Endothelial cell of umbilical vein (primary cell): ENCODE measurements at places on chromosomes 13 and 19. TPM values are rescaled to one million over a fixed set of nuclear protein-coding genes. Genes with fewer than 3 reads are reported as not detected.

GRCh38 chr13:52711286-52711685 lies 28.3 kb downstream of the CNMD start:
- H3K27me3 ChIP-seq, result peaks cover 3% of the 10 kb centered on the region
- H3K36me3 ChIP-seq, result no peaks in the 10 kb centered on the region
- no peak for DNase-seq
- no peak overlapping the region for H3K4me3 ChIP-seq
- H3K27ac ChIP-seq, result no peak overlapping the region

DNA sequence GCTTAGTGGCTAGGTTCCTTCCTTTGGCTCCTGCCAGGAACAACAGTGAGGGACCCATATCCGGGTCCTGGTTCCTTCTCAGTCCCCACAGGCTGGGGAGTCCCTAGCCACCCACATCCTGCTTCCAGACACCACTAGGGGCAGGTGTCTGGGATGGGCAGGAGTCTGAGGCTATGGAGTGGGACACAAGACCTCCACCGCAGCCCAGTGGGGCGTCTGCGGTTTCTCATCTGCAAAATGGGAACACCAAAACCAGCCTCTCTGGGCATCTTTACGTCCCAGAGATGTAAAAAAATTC lies 879 bp upstream of the FCGBP start:
- H3K27me3 ChIP-seq, result no peaks in the 10 kb centered on the region
- H3K4me1 ChIP-seq, result no peaks in the 10 kb centered on the region
- no peaks in the 10 kb centered on the region for H3K36me3 ChIP-seq
- H3K4me3 ChIP-seq, result no peak overlapping the region

DNA sequence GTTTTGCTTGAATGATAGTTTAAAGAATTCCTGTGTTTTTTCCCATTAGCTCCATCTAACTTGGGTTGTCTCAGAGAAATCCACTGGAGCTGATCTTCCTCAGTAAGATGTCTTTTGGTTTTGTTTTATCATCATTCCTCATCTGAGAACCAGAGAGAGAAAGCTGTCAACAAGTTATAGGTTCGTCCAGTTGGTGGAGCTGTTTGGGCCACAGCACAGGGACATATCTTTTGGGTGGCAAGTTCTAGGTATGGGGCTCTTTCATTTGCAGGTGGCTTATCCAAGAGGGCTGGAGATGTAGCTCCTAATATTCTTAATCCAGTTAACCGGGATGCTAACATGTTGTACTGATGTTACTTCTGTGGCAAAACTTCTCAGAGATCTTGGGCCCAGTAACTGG lies 174.2 kb downstream of the KCNRG start:
- H3K27me3 ChIP-seq, result no peaks in the 10 kb centered on the region
- no peak overlapping the region for H3K4me3 ChIP-seq
- no peaks in the 10 kb centered on the region for H3K36me3 ChIP-seq

- DNase-seq, result peak; percentile 77
- no peaks in the 10 kb centered on the region for H3K27me3 ChIP-seq
- no peak overlapping the region for H3K4me3 ChIP-seq
- H3K4me1 ChIP-seq, result peaks cover 39% of the 10 kb centered on the region
Measured at GRCh38 chr13:80957019-80957655, 616.2 kb upstream of the SPRY2 start.

GRCh38 chr19:296476-297225 lies 5.4 kb upstream of the PLPP2 start:
- peaks cover 16% of the 10 kb centered on the region for H3K27me3 ChIP-seq
- H3K27ac ChIP-seq, result no peak overlapping the region
- no peaks in the 10 kb centered on the region for H3K36me3 ChIP-seq

- H3K4me1 ChIP-seq, result no peaks in the 10 kb centered on the region
- no peaks in the 10 kb centered on the region for H3K27me3 ChIP-seq
- DNase-seq, result no peak
- no peaks in the 10 kb centered on the region for H3K36me3 ChIP-seq
- no peak overlapping the region for H3K27ac ChIP-seq
Measured at GRCh38 chr19:33257828-33258227, 32.2 kb upstream of the SLC7A10 start.

DNA sequence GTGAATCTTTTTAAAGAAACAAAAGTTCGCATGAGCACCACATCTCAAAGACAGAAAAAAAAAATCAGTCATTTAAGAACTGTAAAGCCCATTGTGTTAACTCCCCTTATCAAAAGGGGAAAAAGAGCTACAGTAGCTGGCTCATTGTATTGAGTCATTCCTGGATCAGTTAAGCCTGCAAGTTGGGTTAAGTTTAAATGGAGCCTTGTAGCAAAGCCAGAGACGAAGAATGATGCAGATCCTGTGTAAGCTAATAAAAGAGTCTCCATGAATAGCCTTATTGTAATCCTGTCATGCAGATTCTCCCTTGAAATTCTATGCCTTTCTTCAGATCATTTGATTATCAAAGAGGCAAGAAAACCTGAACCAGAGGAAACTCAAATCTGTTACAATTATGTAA lies 83.8 kb downstream of the CRYL1 start:
- H3K27ac ChIP-seq, result no peak overlapping the region
- H3K36me3 ChIP-seq, result no peaks in the 10 kb centered on the region
- DNase-seq, result no peak

The GPC5 gene
- total RNA-seq, result 0.97 and 1.7 TPM in 2 replicates

DNA sequence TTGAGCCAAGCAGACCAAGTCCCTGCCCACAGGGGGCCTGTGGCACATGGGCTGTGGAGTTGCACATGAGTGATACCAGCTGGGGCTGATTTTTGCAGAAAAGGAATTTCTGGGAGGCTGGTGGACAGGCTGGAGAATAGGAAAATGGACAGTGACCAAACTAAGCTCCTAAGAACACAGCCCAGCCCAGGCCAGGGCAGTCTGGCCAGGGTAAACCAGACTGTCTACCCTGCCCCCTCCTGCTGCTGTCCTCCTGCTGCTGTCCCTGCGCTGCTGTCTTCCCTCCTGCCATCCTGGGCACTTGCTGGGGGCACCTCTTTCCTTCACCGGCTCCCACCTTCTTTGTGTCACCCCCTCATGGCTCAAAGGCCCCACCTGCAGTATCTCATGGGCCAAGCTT lies 219.2 kb downstream of the ZIC5 start:
- no peak overlapping the region for H3K4me3 ChIP-seq
- DNase-seq, result no peak
- H3K27me3 ChIP-seq, result no peaks in the 10 kb centered on the region
- no peak overlapping the region for H3K27ac ChIP-seq
- H3K4me1 ChIP-seq, result no peaks in the 10 kb centered on the region

The SLC6A16 gene
- total RNA-seq, result 1.6 and 3.6 TPM in 2 replicates

GRCh38 chr13:78598966-78599644 lies 4.2 kb downstream of the POU4F1 start:
- peaks cover 6% of the 10 kb centered on the region for H3K4me1 ChIP-seq
- no peak for DNase-seq
- no peaks in the 10 kb centered on the region for H3K36me3 ChIP-seq
- no peak overlapping the region for H3K27ac ChIP-seq
- no peak overlapping the region for H3K4me3 ChIP-seq

- no peaks in the 10 kb centered on the region for H3K4me1 ChIP-seq
- no peak for DNase-seq
- no peaks in the 10 kb centered on the region for H3K36me3 ChIP-seq
- H3K27ac ChIP-seq, result no peak overlapping the region
- no peaks in the 10 kb centered on the region for H3K27me3 ChIP-seq
Measured at GRCh38 chr19:29404951-29405727, 120.7 kb upstream of the VSTM2B start.

DNA sequence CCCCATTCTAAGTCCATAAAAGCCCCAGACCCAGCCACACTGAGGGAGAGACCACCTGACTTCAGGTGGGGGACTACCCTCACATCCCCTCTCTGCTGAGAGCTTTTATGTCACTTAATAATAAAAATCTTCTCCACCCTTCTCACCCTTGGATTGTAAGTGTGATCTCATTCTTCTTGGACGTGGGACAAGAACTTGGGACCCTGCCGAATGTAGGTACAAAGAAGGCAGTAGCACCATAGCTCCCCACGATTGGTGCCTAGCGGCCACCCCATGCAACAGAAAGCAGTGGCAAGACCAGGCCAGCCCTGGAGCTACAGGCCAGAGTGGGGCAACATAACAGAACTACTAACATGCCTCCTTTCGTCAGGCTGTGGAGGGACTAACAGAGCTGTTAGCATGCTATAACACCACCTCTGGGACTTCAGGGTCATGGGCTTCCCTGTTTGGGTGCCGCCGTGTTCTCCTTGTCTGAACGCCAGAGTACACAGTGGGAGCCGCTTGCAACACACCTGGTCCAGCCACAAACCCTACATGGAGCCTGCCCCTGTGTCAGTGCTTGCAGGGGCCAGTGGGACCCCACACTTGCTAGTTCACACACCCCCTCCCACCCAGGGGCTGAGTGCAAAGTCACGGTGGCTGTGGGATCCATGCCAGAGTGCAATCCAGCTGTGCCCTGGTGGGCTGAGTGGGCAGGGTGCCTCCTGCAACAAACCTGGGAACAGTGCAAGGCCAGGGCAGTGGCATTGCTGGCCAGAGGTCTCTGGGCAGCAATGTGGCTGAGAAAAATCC lies 5.2 kb upstream of the FBXO17 start:
- no peaks in the 10 kb centered on the region for H3K27me3 ChIP-seq
- H3K36me3 ChIP-seq, result no peaks in the 10 kb centered on the region
- H3K4me3 ChIP-seq, result no peak overlapping the region
- peaks cover 7% of the 10 kb centered on the region for H3K4me1 ChIP-seq
- DNase-seq, result no peak

- no peaks in the 10 kb centered on the region for H3K4me1 ChIP-seq
- H3K27me3 ChIP-seq, result no peaks in the 10 kb centered on the region
- H3K36me3 ChIP-seq, result no peaks in the 10 kb centered on the region
- H3K27ac ChIP-seq, result no peak overlapping the region
Measured at GRCh38 chr13:64397701-64398100, 2832.4 kb downstream of the PCDH9 start.

The UBE2L5 gene
- total RNA-seq, result not detected in 2 replicates

- no peaks in the 10 kb centered on the region for H3K4me1 ChIP-seq
- H3K36me3 ChIP-seq, result no peaks in the 10 kb centered on the region
- DNase-seq, result no peak
- no peaks in the 10 kb centered on the region for H3K27me3 ChIP-seq
- H3K27ac ChIP-seq, result no peak overlapping the region
Measured at GRCh38 chr19:31535691-31536460, 186.6 kb upstream of the TSHZ3 start.

DNA sequence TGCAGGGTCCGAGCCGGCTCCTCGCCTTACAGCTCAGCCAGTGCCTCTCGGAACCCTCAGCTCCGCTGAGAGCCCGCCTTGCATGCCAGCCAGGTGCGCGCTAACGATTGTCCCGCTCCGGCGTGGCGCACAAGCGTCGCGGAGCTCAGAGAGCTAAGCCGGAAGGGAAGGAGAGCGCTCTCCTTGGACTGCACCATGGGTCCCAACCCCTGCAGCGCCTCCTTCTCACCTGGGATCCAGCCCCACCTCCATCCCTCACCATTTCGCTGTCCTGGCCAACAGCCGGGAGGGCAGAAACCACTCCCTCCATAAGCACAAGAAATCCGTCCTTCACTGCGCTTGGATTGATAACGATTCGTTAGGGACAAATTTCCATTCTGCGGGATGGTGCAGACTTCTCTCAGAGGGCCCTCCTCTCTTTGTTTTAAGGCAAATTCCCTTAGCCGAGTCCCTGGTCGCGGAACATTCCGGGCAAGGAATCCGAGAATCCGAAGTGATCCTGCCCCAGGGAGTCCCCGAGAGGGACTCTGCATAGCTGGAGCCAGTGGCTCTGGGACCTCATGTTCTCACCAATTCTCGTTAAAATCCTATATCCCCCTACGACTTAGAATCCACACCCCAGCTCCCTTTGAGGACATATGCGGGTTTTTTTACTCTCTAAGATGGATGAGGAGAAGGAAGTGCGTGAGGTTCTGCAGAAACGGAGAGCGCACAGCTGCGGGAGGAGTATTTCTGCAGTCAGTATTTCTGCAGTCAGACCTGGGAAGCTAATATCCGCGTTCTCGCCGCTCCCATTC lies 2.8 kb downstream of the GSX1 start:
- H3K27ac ChIP-seq, result no peak overlapping the region
- no peak for DNase-seq
- H3K27me3 ChIP-seq, result peaks cover 91% of the 10 kb centered on the region
- no peak overlapping the region for H3K4me3 ChIP-seq
- H3K36me3 ChIP-seq, result no peaks in the 10 kb centered on the region
- H3K4me1 ChIP-seq, result no peaks in the 10 kb centered on the region

DNA sequence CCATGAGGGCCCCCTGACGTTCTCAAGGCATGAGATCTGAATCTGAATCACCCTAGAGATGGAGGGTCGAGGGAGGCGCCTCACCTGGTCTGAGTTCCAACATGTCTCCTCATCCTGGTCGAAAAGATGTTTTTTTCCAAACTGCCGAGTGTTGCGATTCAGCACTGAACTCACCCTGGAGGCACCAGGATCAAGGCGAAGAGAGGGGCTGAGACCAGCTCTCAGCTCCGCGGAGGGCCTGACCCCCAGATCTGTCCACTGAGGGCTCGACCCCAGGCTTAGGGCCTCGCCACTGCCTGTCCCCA lies 555 bp downstream of the NR2C2AP start:
- H3K27me3 ChIP-seq, result no peaks in the 10 kb centered on the region
- peaks cover 18% of the 10 kb centered on the region for H3K36me3 ChIP-seq
- DNase-seq, result no peak
- peak overlapping the region; percentile 19 for H3K27ac ChIP-seq
- peak overlapping the region; percentile 59 for H3K4me3 ChIP-seq
- peaks cover 6% of the 10 kb centered on the region for H3K4me1 ChIP-seq

GRCh38 chr19:47741544-47742140 lies 3.7 kb upstream of the NOP53 start:
- H3K36me3 ChIP-seq, result peaks cover 24% of the 10 kb centered on the region
- H3K4me3 ChIP-seq, result no peak overlapping the region
- peak overlapping the region; percentile 16 for H3K27ac ChIP-seq
- peaks cover 19% of the 10 kb centered on the region for H3K4me1 ChIP-seq
- DNase-seq, result peak; percentile 20

DNA sequence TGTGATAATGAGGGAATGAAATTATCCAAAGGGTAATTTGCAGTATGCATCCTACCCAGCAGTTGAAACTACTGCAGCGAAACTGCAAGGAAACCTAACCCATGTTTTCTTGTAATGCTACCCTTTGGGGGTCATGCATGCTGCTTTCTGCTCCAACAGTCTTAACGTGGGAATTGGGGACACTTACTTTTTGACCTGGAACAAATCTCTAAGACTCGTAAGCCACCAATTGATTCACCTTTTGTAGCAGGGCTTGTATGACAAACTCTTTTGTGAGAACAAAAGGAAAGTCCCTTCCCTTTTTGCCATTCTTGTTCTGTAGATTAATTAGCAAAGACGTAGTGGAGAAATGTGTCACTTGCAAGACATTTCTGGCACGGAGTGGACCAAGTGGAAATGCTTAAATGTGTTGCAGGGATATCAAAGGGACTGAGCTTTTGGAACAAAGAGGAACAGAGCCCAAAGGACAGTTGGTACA lies 27.4 kb downstream of the LRCH1 start:
- H3K4me1 ChIP-seq, result no peaks in the 10 kb centered on the region
- no peak overlapping the region for H3K4me3 ChIP-seq
- H3K27ac ChIP-seq, result no peak overlapping the region
- DNase-seq, result no peak

The PLIN5 gene
- 0.24 TPM in 1 of 2 replicates, not detected in the other for total RNA-seq

GRCh38 chr19:947090-947706 lies 21.4 kb downstream of the ARID3A start:
- no peaks in the 10 kb centered on the region for H3K27me3 ChIP-seq
- no peak overlapping the region for H3K27ac ChIP-seq
- no peak overlapping the region for H3K4me3 ChIP-seq
- no peak for DNase-seq
- H3K36me3 ChIP-seq, result no peaks in the 10 kb centered on the region

The PDX1 gene
- total RNA-seq, result not detected in 2 replicates

- H3K4me3 ChIP-seq, result no peak overlapping the region
- no peaks in the 10 kb centered on the region for H3K4me1 ChIP-seq
- H3K27me3 ChIP-seq, result no peaks in the 10 kb centered on the region
- H3K27ac ChIP-seq, result no peak overlapping the region
Measured at GRCh38 chr13:109105899-109106298, 476.5 kb downstream of the MYO16 start.
